Natural killer cell treated with Interleukin-12 subunit alpha and Interleukin-12 subunit beta and Interleukin-15 and Interleukin-18, amount 100 ng/mL, for 72 hours (primary cell): ENCODE measurements at places on chromosomes 16 and 17.

- DNase-seq = no peak
Measured at GRCh38 chr17:40320756-40321523, 12.0 kb downstream of the RARA start.

DNA sequence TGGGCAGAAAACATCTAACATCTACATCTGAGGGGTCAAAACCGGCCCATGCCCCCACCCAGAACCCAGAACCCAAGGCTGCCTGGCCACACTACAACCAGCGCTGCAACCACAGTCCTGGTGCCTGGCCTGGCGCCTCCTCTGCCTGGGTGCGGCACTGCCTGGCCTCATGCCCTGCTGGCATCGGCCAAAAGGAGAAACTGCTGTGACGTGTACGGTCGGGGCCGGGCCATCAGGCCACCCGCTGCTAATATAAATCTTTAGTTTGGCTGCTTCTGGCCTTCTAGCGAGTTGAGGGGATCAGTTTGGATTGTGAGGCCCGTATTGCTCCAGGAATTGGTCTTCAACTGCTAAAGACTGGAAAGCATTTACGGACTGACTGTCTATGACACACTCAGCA, 22.8 kb downstream of the TMEM204 start:
- DNase-seq = no peak

- DNase-seq = no peak
Measured at GRCh38 chr17:33948309-33948708, 306.8 kb upstream of the CCL2 start.

DNA sequence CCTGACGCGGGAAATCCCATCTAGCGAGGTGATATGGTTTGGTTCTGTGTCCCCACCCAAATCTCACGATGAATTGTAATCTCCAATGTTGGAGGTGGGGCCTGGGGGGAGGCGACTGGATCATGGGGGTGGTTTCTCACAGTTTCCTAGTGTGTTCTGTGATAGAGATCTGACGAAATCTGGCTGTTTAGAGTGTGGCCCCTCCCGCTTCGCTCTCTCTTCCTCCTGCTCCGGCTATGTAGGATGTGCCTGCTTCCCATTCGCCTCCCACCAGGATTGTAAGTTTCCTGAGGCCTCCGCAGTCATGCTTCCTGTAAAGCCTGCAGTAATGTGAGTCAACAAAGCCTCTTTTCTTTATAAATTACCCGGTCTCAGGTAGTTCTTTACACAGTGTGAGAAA, 31.6 kb downstream of the IFT140 start:
- no peak for DNase-seq

GRCh38 chr16:10069374-10069773, 112.9 kb downstream of the GRIN2A start:
- no peak for DNase-seq

GRCh38 chr17:20206068-20206467, 196.9 kb downstream of the SPECC1 start:
- DNase-seq = no peak

- DNase-seq = no peak
Measured at GRCh38 chr16:89146211-89147005, 25.1 kb upstream of the CDH15 start.

GRCh38 chr16:20849589-20850390, 43.5 kb downstream of the REXO5 start:
- peak; percentile 65 for DNase-seq

- no peak for DNase-seq
Measured at GRCh38 chr17:32189343-32189742, 47.0 kb downstream of the RHOT1 start.

GRCh38 chr16:52827456-52827855, 225.2 kb downstream of the CHD9NB start:
- DNase-seq = no peak

DNA sequence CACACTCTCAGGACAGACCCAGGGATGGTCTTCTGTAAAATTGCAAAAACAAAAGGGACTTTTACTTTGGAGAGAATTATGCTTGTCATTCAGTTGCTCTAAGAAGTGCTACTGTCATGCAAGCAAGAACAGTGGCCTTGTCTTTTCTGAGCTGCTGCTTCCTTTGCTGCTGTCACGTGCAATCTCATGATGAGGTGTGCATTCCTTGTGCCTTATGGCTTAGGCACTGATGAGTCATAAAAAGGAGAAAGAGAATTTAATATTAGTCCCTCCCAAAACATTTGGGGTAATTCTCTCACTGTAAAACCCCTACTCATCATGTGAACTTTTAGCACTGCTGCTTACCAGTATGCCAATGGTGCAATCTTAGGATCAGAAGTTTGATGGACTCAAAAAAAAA, 2051.3 kb downstream of the TP53TG3F start:
- DNase-seq = no peak

- DNase-seq = peak; percentile 12
Measured at GRCh38 chr16:3508736-3509135, 7.9 kb downstream of the CLUAP1 start.

DNA sequence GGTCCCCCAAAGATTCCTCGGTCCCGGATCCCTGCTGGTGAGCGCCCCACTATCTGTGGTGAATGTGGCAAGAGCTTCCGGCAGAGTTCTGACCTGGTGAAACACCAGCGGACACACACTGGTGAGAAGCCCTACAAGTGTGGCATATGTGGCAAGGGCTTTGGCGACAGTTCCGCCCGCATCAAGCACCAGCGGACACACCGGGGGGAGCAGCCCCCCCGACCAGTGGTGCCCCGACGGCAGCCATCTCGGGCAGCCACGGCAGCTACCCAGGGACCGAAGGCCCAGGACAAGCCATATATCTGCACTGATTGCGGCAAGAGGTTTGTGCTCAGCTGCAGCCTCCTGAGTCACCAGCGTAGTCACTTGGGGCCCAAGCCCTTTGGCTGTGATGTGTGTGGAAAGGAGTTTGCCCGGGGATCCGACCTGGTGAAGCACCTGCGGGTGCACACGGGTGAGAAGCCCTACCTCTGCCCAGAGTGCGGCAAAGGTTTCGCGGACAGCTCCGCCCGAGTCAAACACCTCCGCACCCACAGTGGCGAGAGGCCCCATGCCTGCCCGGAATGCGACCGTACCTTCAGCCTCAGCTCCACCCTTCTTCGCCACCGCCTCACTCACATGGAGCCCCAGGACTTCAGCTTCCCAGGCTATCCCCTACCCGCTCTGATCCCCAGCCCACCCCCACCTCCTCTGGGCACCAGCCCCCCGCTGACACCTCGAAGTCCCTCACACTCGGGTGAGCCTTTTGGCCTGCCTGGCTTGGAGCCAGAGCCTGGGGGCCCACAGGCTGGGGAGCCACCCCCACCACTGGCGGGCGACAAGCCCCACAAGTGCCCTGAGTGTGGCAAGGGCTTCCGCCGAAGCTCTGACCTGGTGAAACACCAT, 2.8 kb downstream of the ZNF48 start:
- DNase-seq = peak; percentile 69

- no peak for DNase-seq
Measured at GRCh38 chr16:83473926-83474650, 333.7 kb upstream of the HSBP1 start.

- no peak for DNase-seq
Measured at GRCh38 chr16:75224306-75225082, 5.7 kb downstream of the CTRB1 start.

DNA sequence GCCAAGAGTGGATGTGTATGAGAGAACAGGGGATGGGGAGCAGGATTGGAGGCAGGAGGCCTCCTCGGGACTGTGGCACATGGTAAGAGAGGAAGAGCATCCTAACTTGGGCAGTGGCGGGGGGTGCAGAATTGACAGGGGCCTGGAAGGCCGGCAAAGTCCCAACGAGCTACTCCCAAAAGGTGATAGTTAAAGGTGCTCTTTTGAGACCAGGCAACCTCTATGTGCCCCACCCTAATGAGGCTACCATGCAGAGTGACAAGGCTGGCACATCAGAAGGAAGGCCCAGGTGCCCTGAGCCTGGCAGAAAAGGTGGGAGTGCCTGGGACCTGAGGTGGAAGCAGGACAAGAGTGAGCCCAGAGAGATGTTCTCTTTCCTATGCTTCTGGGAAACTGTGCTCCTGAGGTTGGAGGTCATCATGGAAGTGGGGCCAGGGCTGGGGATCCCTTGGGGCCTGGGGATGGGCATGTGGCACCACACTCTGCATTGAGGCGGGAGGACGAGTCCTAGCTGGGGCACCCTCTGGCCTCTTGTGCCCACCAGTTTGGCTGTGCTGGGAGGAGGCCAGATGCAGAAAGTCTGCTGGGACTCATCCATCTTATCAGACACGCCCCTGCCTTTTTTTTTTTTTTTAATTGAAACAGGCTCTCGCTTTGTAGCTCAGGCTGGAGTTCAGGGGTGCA, 5.9 kb downstream of the RAB11FIP4 start:
- no peak for DNase-seq

- DNase-seq = no peak
Measured at GRCh38 chr17:38747463-38748148, 530 bp downstream of the PCGF2 start.

- no peak for DNase-seq
Measured at GRCh38 chr17:57308543-57309186, 52.3 kb downstream of the MSI2 start.

GRCh38 chr16:49583911-49584310, 210.3 kb downstream of the C16orf78 start:
- DNase-seq = no peak

DNA sequence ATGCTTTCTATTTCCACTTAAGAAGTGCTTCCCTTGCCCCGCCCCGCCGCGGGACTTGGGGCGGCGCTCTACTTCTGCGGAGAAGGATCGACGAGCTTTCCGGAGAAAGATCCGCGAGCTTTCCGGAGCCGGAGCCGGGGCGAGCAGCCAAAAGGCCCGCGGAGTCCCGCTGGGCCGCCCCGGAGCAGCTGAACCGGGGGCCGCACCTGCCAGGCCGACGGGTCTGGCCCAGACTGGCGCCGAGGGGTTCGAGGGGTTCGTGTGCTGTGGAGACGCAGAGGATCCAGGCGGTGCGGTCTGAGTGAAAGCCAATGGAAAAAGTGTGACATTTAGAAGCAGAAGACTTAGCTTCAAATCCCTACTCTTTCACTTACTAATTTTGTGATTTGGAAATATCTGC, 50.8 kb downstream of the TBC1D26 start:
- no peak for DNase-seq
